ENCODE measurements at places on chromosomes 11 and 22.

- DNase-seq = no peak
These were observed 99.3 kb downstream of the WNT7B start for GRCh38 chr22:45877651-45878050.

- DNase-seq = no peak
These were observed 14.0 kb upstream of the CHKA start for GRCh38 chr11:68135161-68135560.

DNA sequence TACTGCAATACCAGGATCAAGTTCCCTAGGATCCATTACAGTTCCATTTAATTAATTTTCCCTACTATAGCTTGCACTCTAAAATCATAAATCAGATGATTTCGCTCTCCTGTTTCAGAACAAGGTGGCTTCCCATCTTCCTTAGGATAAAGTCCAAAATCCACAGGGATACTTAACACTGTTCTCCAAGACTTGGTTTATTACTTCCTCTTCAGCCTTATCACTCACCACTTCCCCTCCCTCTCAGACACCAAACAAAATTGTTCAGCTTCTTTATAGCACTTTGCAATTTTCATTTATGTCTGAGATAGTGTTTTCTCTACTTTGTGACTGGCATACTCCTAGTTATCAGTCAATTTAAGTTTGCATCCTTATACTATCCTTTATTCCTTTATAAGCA lies 124.6 kb downstream of the GRIA4 start:
- no peak for DNase-seq

DNA sequence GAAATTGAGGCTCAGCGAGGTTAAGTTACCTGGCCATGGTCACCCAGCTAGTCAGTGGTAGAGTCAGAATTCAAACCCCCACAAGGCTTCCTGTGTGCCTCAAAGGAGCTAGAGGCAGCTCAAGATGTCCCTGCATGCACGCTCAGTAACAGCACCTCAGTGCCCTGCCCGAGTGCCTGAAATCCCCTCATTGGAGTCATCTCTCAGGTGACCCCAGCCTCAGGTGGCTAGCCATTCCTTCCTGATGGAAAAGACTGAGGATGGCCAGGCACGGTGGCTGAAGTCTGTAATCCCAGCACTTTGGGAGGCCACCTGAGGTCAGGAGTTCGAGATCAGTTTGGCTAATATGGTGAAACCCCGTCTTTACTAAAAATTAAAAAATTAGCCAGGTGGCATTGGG lies 36.9 kb downstream of the LIF start:
- no peak for DNase-seq

DNA sequence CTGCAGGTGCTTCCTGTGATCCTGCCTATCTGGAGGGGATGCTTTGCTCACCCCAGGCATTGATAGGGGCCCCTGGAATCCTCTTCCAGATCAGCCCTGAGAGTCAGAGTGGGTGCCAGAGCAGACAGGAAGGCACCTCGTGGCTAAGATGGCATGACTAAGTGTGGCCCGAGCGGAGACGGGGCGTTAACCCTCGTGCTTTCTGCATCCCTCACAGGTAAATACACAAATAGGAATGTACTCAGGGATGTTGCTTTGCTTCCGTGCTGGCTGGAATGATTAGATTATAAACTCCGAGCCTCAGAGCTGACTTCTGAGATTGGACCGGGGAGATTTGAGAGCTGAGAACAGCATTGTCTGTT lies 312.7 kb upstream of the B3GAT1 start:
- DNase-seq = peak; percentile 41

DNA sequence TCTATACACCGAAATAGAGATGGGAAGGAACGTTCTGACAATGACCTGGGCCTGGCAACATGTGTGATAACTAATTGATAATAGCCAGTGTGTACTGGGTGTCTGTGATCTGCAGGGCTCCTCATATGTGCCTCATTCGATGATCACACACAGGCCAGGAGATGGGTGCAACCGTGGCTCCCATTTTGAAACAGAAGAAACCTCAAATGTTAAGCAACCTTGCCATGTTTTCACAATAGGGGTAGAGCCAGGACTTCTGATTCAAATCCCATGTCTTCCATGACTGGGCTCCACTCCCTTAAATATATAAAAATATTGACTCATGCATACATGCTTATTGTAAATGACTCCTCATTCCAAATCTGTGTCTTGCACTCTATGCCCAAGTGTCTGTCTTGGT lies 11.1 kb downstream of the APOL3 start:
- no peak for DNase-seq

DNA sequence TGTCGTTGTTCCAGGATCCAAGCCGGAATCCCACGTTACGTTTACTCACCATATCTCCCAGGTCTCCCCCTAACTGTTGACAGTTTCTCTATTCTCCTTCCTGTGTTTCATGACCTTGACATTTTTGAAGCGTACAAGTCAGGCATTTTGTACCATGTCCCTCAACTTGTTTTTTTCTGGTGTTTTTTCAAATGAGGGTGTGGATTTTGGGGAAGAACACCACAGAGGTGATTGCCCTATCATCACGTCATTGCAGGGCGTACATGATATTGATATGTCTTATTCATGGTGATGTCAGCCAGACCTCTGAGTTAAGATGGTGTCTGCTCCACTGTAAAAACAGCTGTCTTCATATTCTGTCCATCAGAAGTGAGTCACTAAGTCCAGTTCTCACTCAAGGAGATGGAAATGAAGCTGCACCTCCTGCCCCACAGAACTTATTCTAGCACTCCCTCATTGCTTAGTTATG lies 28.3 kb upstream of the SOX10 start:
- no peak for DNase-seq

GRCh38 chr11:133265530-133266035 lies 266.7 kb downstream of the OPCML start:
- DNase-seq = no peak

Data from NCI-H187 (cell line).